Esophagus squamous epithelium (tissue), 5 donors: ENCODE measurements at places on chromosomes 2 and 18.

GRCh38 chr2:96320728-96321622, 4.1 kb upstream of the ITPRIPL1 start:
- DNase-seq = no peak

DNA sequence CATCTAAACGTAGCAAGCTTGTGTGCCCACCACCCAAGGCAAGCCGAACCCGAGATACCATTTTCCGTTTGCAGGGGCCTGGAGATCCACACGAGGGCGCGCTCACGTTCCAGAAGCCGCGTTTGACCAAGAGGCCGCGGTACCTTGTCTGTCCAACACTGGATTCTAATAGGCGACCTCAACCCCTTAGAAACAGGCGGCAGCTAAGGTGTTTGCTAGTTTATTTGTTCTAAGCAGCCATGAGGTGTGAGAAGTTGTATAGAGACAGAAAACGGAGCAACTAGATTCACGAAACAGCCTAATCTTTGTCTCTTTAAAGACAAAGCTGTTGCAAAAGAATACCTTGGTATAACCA, 4.2 kb downstream of the HOXD11 start:
- no peak for DNase-seq

- no peak for DNase-seq
Measured at GRCh38 chr2:226905718-226906117, 69.9 kb downstream of the RHBDD1 start.

- DNase-seq = no peak
Measured at GRCh38 chr2:191086706-191087105, 64.1 kb downstream of the STAT4 start.

- peak; percentile 24 for DNase-seq
Measured at GRCh38 chr2:47323009-47323821, 79.7 kb upstream of the MSH2 start.

DNA sequence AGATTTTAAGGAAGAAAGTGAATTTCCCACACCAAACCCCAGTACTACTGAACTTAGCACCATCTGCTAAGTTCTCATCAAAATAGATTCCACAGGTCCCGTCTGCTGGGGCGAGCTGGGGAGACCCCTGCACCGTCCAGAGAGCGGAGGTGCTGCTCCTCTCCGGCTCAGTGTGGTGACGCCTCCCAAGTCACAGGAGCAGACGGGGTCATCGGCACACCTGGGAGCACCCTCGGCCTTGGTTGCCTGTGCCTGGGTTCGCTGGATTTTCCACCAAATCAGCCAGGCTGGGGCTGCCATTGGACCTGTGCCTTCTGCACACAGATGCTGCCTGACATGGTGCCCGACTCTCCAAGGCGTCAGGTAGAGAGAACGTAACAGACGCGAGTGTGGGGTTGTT, 141.3 kb downstream of the PXDN start:
- DNase-seq = no peak

- DNase-seq = no peak
Measured at GRCh38 chr18:5964596-5964995, 69.3 kb upstream of the TMEM200C start.

GRCh38 chr18:51716277-51716676, 518.8 kb upstream of the MEX3C start:
- DNase-seq = no peak

GRCh38 chr2:112021781-112022231, 33.3 kb upstream of the TMEM87B start:
- DNase-seq = no peak

DNA sequence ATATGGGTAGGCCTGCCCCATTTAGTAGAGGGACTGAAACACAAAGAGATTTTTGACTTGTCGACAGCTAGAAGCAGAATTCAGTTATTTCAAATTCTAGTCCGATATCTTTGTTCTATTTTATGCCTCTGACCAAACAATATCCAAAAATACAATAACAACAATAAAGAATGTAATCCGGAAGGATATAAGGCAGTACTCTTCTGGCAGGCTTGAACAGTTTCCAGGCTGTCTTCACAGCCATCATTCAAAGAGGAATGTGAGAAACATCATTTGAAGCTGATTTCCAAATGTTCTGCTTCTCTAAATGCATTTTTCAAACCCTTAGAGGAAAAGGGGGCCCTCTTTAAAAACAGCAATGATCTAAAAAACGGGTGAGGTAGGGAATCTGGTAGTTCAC, 36.7 kb upstream of the SPTBN1 start:
- no peak for DNase-seq

DNA sequence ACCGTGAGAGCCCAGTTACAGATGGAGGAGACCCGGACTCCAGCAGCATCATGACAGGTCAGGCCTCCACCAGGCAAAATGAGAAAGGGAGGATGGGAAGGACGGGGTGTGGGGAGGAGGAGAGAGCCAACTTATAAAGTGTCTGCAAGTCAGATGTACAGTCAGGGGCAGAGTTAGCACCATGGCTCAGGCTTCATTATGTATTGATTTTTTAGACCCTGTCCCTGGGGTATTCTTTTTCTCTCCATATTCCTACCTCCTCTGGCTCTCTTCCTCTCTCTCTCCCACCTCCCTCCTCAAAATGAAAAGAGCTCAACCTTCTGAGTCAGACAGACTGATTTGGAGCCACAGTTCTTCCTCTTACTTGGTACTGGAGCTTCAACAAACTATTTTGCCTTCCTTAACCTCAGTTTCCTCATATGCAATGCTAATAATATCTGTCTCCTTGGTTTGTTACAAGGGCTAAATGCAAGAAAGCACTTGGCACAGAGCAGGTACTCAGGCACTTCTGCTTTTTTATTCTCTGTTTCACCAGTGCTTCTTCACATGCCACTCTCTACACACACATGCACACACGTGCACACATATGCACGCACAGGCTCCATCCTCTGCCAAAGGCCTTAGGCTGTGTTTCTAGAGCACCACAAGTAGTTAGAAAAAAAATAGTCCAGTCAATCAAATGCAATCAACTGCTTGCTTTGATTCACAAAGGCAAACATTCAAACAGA, 92.3 kb upstream of the PKDCC start:
- no peak for DNase-seq

DNA sequence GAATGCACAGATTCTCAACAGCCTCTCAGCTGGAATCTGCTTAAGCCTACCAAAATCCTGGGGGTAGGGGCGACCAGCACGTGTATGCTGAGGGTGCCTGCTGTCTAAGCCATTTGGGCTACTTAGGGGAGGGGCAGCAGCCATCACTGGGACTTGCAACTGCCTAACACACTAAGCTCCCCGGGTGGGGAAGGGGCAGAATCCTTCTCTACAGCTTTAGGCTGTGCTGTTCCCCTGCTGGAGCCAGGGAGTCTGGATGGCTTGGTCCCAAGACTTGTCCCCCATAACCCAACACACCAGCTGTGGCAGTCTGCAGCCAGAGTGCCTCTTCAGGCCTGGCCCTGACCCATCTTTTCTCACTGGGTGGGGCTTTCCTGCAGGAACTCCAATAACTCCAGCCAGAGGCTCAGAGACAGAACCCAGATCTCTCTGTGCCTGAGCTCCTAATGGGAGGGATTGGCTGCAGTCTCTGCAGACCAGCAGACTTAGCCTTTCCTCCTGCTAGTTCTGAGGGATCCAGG, 305.4 kb upstream of the RND3 start:
- DNase-seq = no peak

DNA sequence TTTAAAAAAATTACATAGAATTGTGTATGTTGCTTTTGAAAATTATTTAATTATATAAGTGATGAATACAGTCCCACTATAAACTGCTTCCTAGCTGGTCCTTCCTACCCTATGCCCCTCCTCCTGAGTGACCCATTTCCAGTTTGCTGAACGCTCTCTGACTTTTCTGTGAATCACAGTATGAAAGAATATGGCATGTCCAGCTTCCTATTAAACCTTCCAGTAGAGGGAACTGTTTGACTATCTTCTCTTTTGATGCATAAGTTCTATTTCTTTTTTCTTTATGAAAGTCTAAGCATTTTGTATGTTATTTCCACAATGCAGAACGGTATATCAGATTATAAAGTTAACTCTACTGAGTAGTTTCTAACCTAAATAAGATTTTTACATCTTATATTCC, 41.3 kb downstream of the PSMG2 start:
- no peak for DNase-seq

GRCh38 chr2:173496746-173497145, 142.1 kb downstream of the CDCA7 start:
- DNase-seq = no peak

GRCh38 chr2:118221536-118222272, 133.4 kb downstream of the INSIG2 start:
- DNase-seq = no peak

GRCh38 chr18:13471971-13472628, 253.5 kb downstream of the LDLRAD4 start:
- DNase-seq = no peak

DNA sequence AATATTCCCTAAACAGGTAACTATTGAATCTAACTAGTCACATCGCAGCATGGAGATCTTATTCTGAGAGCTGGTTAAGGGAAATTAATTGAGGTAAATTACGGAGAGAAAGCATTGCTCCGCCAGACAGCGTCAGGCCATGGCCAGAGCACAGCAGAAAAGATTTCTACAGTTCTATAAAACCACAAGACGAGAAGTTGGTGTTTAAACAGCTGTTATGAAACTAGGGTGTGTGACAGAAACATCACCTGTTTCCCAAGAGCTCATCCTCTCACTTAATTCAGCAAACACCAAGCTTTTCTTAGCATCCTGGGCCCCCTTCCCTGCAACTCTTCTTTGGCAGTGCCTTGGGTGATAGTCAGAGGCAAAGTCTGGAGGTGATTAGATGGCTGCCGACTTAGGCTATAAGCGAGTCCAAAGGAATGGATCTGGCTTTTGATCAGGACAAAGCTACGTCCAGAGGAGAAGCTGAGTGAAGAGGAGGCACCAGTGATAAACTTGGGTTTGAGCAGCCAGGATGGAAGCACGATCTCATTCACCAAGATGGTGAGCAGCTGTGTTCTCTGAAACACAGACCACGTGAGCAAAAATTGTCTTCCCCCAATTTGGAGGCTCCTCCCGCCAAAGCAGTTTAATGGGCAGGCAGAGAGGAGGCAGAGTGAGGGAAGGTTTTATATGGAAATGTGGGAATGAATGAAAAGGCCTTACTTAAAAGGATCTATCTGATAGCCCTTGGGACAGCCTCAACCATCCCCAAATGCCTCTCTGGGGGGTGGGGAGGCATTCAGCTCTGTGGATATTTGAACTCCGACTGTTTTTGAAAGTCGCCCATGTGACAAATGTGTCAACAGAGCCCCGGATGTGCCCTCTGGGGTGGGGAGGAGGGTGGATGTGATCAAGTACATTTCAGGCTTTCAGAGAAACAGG, 57.8 kb downstream of the PKDCC start:
- peak; percentile 20 for DNase-seq

- no peak for DNase-seq
Measured at GRCh38 chr2:161104054-161104553, 56.1 kb upstream of the TANK start.

- no peak for DNase-seq
Measured at GRCh38 chr2:172974762-172975161, 100.9 kb upstream of the MAP3K20 start.

- DNase-seq = no peak
Measured at GRCh38 chr2:81276595-81276994, 972.0 kb upstream of the LRRTM1 start.

- DNase-seq = no peak
Measured at GRCh38 chr2:73162856-73163391, 39.5 kb upstream of the NOTO start.

DNA sequence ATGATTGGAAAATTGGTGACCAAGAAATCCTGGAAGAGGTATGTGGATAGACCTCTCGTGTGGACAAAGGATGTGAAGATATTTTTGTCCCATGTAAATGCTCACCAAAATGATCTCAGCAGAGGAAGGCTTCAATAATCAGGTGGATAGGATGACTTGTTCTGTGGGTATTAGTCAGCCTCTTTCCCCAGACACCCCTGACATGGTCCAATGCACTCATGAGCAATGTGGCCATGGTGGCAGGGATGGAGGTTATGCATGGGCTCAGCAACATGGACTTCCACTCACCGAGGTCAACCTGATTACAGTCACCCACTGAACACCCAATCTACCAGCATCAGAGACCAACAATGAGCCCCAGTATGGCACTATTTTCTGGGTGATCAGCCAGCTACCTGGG, 20.2 kb downstream of the CHRNA1 start:
- DNase-seq = no peak

GRCh38 chr2:134539981-134540380, 178.8 kb downstream of the TMEM163 start:
- DNase-seq = no peak

DNA sequence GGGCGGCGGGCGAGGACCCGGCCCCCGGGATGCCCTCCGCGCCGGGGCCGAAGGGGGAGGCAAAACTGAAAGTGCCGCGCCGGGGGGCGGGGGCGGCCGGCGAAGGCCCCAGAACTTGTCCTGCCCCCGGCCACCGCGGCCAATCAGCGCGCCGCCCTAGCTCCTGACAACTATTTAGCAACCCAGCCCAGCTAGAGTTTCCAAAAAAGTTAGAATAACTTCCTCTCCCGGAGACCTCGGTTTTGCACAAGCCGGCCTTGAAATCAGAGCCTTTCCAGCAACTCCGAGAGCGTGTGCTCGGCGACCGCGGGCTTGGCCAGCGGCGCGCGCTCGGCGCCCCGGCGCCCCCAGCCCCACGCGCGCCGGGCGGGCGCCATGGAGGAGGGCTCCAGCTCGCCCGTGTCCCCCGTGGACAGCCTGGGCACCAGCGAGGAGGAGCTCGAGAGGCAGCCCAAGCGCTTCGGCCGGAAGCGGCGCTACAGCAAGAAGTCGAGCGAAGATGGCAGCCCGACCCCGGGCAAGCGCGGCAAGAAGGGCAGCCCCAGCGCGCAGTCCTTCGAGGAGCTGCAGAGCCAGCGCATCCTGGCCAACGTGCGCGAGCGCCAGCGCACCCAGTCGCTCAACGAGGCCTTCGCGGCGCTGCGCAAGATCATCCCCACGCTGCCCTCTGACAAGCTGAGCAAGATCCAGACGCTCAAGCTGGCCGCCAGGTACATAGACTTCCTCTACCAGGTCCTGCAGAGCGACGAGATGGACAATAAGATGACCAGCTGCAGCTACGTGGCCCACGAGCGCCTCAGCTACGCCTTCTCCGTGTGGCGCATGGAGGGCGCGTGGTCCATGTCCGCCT, at the start of gene TWIST2:
Gene TWIST2, plus strand, starts transcription at position 245 of the 850 bp plus-strand sequence. Its CDS starts 131 bp downstream, at position 376.
- DNase-seq = no peak

GRCh38 chr2:168596881-168597655, 141.0 kb downstream of the CERS6 start:
- DNase-seq = no peak

DNA sequence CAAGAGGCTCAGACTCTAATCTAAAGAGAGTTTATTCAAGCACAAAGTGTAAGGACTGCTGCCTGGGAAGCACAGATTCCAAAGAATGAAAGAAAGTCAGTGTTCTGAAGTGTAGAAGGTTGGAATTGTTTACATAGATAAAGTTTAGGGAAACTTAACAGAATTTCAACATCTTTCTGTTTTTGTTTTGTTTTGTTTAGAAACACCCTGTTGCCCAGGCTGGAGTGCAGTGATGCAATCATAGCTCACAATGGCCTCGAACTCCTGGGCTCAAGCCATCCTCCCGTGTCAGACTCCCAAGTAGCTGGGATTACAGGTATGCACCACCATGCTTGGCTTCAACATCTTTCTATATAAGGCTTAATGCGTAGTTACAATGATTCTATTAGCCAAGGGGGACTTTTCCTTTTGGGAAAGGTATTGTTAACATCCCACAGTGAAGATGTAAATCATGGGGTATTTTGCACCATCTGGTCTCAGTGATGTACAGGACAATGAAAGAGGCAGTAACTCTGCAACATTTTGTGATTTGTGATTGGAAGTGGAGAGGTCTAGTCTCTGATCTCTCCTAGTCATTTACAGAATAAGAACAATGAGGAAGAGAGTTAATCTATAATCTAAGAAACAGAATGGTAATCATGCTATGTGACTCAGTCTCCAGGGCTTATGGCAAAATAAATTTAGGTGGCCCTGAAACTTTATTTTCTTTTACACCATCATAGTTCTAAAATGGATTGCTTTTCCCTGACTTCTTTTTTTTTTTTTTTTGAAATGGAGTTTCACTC, 45.6 kb upstream of the MSH6 start:
- no peak for DNase-seq
